OCI-M1 (cell line): ENCODE measurements at places on chromosomes 6 and 20.

GRCh38 chr6:21722510-21722909 is 129.0 kb downstream of the SOX4 start:
- no peak for DNase-seq

DNA sequence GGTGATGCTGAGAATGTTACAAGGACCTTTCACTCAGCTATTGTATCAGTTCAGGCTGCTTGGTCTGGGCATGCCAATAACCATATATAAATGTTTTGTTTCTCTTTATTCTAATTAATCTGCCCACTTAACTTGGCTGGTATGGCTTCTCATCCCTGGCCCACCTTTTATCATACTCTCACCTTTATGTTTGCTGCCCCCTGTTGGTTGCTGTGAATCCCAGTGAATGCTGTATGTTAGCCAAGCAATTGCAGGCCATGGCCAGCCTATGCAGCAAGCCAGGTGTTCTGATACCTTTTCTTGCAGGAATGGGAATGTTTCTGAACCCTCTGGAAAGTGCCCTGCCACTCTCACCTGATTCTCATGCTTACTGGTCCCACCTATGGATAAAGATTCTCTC is 54.6 kb downstream of the PCSK2 start:
- peak; percentile 14 for DNase-seq

DNA sequence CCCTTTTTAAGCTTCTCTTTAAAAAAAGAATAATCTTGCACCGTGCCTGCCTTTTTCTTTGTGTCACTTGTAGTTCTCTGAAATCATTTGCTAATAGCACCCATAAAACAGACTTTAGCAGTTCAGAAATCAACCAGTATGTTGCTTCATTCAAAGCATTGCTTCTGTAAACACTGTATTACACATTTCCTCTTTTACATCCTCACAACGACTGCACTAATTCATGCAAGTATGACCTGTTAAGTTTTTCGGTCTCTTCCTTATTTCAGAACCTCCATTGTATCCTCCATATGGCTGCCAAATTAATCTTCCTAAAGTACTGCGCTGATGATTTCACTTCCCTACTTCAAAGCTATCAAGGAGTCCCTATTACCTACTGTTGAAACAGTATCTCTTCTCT is 142.9 kb upstream of the RNF217 start:
- DNase-seq, result peak; percentile 51

- peak; percentile 82 for DNase-seq
These were observed 603.2 kb downstream of the RNF144B start for GRCh38 chr6:18990059-18990978.

GRCh38 chr6:25194172-25194678 is 84.9 kb upstream of the CARMIL1 start:
- DNase-seq, result no peak

- no peak for DNase-seq
These were observed 2.2 kb upstream of the DEK start for GRCh38 chr6:18266523-18266912.

DNA sequence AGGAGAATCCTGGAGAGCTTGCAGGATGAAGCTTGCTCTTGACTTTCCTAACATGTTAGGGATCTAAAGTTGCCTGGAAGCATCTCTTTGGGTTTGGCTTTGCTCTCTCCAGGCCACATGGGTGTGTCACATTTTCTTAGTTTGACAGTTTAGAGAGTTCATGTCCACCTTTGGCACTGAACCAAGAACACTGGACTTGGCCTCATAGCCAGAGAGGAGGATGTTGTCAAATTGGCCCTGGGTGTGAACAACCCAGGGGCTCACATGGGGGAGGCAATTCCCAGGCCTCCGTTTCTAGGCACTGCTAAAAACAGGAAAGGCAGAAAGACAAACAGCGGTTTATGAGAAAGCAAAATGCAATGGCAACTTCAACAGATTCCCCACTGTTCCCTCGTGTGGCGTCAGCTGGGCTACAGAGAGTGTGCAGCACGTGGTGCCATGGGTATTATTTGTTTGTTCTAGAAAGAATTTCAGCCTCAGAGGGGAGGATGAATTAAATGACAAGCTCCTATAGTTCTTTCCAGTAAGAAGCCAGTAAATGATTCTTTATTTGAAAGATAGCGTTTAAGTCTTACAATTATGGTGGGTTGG is 93.9 kb downstream of the CLIC5 start:
- no peak for DNase-seq

GRCh38 chr6:45835721-45836437 is 179.8 kb downstream of the CLIC5 start:
- peak; percentile 57 for DNase-seq

DNA sequence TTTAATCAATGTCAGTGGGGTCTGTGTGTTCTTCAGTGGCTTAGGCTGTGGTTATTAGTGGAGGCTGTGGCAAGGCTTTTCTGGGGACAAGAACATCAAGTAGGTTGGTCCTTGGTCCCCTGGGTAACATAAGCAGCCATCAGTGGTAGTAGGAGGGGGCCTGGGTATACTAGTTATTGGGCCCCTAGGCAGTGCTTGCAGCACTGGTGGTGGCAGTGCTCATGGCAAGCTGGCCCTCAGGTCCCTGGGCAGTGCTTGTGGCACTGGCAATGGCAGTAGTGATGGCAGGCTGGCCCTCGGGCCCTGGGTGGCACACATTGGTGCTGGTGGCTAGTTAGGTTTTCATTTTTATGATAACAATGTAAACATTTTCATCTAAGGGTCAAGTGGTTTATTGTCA is 32.5 kb upstream of the MAS1 start:
- no peak for DNase-seq

- DNase-seq, result no peak
These were observed 252.5 kb downstream of the LAMA2 start for GRCh38 chr6:129135451-129135850.

DNA sequence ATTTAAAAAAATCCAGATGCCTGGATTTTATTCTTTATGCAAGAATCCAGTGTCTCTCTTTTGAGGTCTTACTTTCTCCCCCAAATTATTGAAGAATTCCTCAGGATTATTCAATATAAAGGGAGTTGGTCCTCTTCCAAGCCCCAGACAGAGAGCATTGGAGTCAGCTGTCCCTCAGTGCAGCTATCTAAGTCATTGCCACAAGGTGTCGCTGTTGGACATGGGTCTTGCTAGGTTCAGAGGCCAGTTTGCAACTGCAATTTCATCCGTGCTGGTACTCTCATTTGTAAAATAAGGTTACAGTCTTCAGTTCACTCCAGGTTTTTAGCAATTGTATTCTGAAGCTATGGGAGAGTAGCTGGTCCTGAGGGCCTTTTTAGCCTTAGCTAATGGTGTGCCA is 27.8 kb downstream of the CCN2 start:
- peak; percentile 88 for DNase-seq

DNA sequence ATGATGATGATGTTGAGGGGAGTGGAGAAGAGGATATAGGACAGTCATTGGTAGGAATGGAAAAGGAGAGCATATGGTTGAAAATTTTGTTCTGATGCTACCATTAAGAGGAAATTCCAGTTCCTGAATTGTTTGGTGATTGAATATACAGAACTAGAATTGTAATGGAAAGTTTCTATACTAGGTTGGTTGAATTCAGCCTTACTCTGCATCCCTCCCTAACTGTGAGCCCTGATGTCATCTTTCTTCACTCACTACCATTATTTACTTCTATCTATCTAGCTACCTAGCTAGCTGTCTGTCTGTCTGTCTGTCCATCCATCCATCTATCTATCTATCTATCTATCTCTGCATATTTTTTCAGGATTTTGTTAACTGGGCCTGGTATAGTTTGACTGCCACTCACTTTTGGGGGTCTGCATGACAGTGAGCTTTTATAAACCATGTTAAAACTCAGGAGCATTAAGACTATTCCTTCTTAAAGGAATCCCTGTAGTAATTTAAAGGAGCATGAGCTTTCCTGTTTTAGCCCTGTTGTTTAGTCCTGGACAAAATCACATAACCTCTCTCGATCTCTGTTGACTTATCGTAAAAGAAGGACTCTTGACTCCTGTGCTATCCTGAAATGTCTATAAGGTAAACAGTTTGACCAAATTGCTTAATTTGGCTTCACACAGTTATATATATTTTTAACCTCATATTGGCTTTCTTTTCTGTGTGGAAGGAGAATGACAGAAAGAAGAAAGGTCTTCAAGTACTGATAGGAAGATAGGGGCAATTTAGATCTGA is 71.4 kb downstream of the AKAP7 start:
- no peak for DNase-seq

GRCh38 chr6:116954335-116954734 is 77.3 kb downstream of the RFX6 start:
- no peak for DNase-seq

DNA sequence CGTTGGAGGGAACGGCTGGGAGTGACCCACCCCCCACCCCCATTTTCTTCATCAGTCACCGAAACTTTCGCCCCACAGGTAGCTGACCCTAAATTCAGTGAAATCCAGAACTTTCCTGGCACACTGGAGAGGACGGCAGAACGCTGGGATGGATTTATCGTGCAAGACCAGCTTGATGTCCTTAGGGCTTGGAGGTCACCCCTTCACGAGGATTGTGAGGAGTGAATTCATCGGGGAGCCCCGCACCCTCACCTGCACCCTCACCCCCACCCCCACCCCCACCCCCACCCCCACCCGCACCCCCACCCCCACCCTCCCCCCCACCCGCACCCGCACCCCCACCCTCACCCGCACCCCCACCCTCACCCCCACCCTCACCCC is 13.3 kb upstream of the TCFL5 start:
- DNase-seq, result no peak

DNA sequence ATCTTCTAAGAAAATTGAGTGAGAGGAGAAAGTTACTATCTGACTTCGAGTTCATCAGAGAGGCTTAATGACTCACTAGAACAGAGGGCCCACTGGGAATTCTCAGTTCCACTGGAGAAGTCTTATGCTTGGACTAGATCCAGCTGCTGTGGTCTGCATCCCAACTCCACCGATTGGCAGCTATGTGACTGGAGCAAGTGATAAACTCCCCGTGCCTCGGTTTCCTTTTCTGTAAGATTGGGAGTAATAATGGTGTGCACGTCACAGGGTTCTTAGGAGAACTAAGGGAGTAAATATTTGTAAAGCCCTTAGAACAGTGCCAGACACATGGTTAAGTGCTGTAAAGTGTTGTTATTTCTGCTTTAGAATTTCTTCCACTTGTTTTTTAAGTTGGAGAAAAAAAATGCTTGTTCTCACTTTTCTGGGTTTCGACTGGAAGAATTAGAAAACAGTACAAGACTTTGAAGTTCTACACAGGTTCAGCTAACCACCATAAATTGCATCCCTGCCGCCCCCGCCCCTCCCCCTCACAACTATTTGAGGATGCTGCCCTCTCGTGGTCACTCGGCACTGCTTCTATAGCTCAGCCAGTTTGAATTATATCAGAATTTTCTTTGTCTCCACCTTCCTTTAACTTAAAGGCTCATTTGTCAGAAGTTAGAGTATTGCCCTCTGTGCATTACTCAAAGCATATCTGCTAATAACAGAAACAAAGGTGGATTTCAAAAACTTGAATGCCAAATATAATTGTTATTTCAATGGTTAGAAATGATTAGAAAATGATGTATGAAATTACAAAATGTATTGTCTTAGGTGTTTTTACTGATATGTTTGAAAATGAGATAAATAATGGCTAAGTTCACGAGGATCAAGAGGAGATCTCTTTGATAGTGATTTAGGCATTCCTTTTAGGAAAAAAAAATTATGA is 95.0 kb upstream of the IFNGR1 start:
- peak; percentile 84 for DNase-seq

DNA sequence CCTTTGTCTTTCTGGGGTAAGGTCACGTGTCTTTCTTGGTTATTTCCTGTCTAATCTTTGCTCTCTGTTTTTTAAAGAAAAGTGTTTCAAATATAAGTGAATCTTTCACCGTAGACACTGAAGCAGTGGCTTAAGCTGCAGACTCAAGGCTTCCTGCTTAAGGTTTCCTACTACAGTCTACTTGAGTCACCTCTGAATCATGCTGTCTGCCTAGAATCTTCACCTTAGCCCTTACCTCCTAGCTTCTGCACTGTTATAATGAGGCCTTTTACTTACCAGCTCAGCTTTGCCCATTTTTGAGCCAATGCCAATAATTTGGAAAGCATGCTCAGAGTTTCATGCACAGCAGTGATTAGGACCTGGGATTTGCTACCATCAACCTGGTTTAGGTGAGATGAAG is 30.6 kb downstream of the ADGRF4 start:
- no peak for DNase-seq

GRCh38 chr6:70547313-70547712 is 19.4 kb upstream of the SDHAF4 start:
- DNase-seq, result peak; percentile 42

GRCh38 chr6:105797286-105797979 is 288.7 kb upstream of the PRDM1 start:
- no peak for DNase-seq

- no peak for DNase-seq
These were observed 229.4 kb downstream of the ALDH8A1 start for GRCh38 chr6:134720353-134721059.

- no peak for DNase-seq
These were observed 85.3 kb downstream of the LINC00237 start for GRCh38 chr20:21020659-21021471.

DNA sequence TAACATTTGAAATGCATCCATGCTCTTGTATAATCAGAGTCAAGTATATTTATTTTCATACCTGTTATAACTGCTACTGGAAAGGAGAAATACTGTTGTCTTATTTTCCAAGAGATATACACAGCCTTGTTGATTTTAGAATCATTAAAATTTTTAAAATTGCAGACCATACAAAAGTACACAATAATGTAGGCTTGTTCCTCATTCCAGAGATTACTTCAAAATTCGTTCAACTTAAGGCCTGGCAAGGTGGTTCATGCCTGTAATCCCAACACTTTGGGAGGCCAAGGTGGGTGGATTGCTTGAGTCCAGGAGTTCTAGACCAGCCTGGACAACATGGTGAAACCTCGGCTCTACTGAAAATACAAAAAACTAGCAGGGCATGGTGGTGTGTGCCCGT is 6.1 kb downstream of the RNF114 start:
- no peak for DNase-seq

DNA sequence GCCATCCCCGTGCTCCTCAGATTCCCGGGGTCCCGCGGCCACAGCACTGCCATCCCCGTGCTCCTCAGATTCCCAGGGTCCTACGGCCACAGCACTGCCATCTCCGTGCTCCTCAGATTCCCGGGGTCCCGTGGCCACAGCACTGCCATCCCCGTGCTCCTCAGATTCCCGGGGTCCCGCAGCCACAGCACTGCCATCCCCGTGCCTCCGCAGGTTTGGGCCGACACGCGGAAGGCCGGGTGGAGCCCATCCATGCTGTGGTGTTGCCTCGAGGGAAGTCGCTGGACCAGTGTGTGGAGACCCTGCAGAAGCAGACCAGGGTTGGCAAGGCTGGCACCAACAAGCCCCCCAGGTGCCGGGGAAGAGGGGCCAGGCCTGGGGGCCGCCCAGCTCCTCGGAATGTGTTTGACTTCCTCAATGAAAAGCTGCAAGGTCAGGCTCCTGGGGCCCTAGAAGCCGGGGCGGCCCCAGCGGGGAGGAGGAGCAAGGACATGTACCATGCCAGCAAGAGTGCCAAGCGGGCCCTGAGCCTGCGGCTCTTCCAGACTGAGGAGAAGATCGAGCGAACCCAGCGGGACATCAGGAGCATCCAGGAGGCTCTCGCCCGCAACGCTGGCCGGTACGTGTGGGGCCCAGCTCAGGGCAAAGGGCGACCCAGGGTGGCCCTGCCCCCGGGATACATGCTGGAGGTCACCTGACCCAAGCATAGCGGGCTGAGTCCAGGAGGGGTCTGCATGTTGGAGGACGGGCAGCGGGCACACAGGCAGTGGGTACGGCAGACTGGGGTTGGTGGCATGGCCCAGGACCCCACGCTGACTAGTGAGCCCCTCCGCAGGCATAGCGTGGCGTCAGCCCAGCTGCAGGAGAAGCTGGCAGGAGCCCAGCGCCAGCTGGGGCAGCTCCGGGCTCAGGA is 1.3 kb upstream of the LIME1 start:
- no peak for DNase-seq

GRCh38 chr20:13700761-13701160 is 62.0 kb upstream of the TASP1 start:
- no peak for DNase-seq

GRCh38 chr6:150325066-150325772 is 43.6 kb upstream of the IYD start:
- no peak for DNase-seq
